ENCODE measurements at places on chromosomes 7 and 10. TPM values are rescaled to one million over a fixed set of nuclear protein-coding genes. Genes with fewer than 3 reads are reported as not detected.

The PTPN20 gene
- 3.9 TPM for total RNA-seq

The OLAH gene
- total RNA-seq = not detected

The DHX32 gene
- 35.2 TPM for total RNA-seq

The KCP gene
- 0.15 TPM for total RNA-seq

The MMD2 gene
- not detected for total RNA-seq

The RAB18 gene
- total RNA-seq = 125 TPM

- peaks cover 4% of the 10 kb centered on the region for H3K4me1 ChIP-seq
- no peaks in the 10 kb centered on the region for H3K36me3 ChIP-seq
- H3K27me3 ChIP-seq = peaks cover 12% of the 10 kb centered on the region
These were observed 3.9 kb downstream of the PTF1A start for GRCh38 chr10:23195846-23196600.

GRCh38 chr7:35035511-35035961 is 1.7 kb downstream of the DPY19L1 start:
- H3K27ac ChIP-seq = no peak overlapping the region
- peak overlapping the region; percentile 80 for H3K4me3 ChIP-seq
- no peaks in the 10 kb centered on the region for H3K36me3 ChIP-seq
- DNase-seq = no peak
- H3K4me1 ChIP-seq = peaks cover 17% of the 10 kb centered on the region
- no peaks in the 10 kb centered on the region for H3K27me3 ChIP-seq

DNA sequence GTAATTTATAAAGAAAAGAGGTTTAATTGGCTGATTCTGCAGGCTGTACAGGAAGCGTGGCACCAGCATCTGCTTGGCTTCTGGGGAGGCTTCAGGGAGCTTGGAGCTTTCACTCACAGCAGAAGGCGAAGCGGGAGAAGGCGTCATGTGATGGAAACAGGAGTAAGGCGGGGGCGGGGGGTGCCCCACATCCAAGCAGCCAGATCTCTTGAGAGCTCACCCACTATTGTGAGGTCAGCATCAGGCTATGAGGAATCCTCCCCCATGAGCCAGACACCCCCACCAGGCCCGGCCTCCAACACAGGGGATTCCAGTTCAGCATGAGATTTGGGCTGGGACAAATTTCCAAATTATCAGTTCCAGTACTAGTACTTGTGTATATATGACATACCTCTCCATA is 46.2 kb downstream of the WDR37 start:
- H3K4me3 ChIP-seq = no peak overlapping the region
- no peak overlapping the region for H3K27ac ChIP-seq
- H3K36me3 ChIP-seq = no peaks in the 10 kb centered on the region
- H3K27me3 ChIP-seq = no peaks in the 10 kb centered on the region
- DNase-seq = no peak

DNA sequence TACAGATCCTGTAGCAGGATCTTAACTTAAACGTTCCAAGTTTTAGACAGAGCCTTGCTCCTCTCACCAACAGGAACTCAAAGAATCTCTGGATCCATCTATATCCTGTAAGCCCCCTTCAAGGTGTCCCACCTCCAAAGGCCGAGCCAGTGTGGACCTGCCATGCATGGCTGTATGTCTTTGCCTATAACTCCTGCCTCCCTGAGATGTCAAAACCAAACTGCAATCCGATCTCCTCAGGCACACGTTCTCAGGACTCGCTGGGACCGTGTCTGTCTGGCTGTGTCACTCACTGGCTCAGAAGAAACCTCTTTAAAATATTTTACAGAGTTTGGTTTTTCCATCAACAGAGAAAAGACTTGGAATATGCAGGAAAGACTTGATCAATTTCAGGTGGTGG is 51.4 kb upstream of the FAM20C start:
- no peak for DNase-seq
- H3K27ac ChIP-seq = no peak overlapping the region
- H3K4me1 ChIP-seq = peaks cover 7% of the 10 kb centered on the region
- H3K36me3 ChIP-seq = no peaks in the 10 kb centered on the region
- H3K4me3 ChIP-seq = no peak overlapping the region

GRCh38 chr7:142808802-142809583 is 38.2 kb downstream of the PRSS2 start:
- no peak for DNase-seq
- H3K4me1 ChIP-seq = no peaks in the 10 kb centered on the region
- H3K36me3 ChIP-seq = no peaks in the 10 kb centered on the region
- no peak overlapping the region for H3K4me3 ChIP-seq

DNA sequence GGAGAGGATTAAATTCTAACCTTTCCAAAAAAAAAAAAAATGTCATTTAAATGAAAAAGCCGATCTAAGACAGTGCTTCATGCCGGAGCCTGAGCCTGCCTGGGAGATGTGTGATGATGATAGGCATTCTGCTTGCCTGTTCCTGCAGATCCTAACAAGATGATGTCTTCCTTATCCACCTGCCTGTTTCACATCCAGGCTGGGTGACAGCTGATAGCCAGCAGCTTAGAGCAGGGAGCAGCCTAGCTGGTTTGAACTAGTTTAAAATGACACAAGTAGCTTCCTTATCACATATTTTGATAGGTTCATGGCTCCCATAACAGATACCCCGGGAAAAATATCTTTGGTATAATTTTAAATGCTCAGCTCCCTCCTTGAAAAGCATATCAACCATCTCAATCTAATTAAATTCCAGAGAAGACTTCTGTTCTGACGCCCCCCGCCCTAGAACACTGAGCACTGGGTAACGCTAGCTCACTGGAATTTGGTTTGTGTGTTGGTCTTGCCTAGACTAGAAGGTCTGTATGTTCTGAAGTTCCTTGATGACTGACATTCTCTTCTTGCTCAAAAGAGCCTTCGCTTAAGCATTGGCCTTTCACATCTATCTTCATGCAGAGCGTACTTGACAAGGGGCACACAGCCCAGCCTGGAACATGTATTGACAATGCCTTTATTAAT is 96.9 kb upstream of the FGFR2 start:
- peaks cover 16% of the 10 kb centered on the region for H3K27me3 ChIP-seq
- DNase-seq = no peak
- no peaks in the 10 kb centered on the region for H3K36me3 ChIP-seq
- H3K4me3 ChIP-seq = no peak overlapping the region
- no peak overlapping the region for H3K27ac ChIP-seq
- no peaks in the 10 kb centered on the region for H3K4me1 ChIP-seq

DNA sequence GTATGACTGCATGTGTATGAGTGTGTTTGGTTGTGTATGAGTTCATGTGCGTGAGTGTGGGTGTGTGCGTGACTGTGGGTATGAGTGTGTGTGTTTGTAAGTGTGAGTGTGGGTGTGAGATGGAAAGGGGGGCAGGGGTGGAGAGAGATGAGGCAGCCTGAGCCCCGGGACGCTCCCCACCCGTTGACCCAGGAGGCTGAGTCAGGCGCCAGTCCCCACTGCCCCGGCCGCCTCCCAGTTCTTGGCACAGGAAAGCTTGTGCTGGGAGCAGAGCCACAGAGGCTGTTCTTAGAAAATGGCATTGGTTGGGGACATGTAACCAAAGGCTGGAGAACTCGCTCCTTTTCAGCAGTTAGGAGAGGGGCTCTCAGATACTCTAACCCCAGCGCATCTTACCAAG is 27.8 kb upstream of the NUB1 start:
- H3K27me3 ChIP-seq = no peaks in the 10 kb centered on the region
- DNase-seq = peak; percentile 81
- H3K4me3 ChIP-seq = no peak overlapping the region
- H3K36me3 ChIP-seq = no peaks in the 10 kb centered on the region
- H3K27ac ChIP-seq = no peak overlapping the region

GRCh38 chr7:108848486-108848885 is 278.8 kb downstream of the DNAJB9 start:
- H3K36me3 ChIP-seq = no peaks in the 10 kb centered on the region
- no peaks in the 10 kb centered on the region for H3K4me1 ChIP-seq
- no peak overlapping the region for H3K4me3 ChIP-seq
- no peaks in the 10 kb centered on the region for H3K27me3 ChIP-seq

DNA sequence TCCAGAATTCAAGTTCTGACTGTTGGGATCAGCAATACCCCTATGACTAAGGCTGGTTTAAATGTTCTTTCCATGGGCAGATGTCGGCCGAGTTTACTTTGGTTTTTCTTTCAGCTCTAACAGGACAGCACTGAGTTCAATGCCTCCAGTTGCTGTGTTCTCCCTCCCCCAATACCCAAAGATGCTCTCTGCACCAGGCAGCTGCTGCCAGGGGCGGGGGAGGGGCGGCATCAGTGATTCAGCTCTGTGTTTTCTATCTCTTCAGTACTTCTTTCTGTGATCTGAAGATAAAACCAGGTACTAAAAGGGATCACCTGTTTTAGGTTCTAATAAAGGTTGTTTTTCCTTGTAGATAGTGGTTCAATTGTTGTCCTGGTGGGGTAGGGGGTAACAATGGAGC is 576.7 kb upstream of the POT1 start:
- H3K36me3 ChIP-seq = no peaks in the 10 kb centered on the region
- no peaks in the 10 kb centered on the region for H3K4me1 ChIP-seq
- H3K4me3 ChIP-seq = no peak overlapping the region
- H3K27me3 ChIP-seq = no peaks in the 10 kb centered on the region

GRCh38 chr7:40133561-40134427 is 628 bp downstream of the MPLKIP start:
- peak overlapping the region; percentile 99 for H3K4me3 ChIP-seq
- peak overlapping the region; percentile 97 for H3K27ac ChIP-seq
- no peaks in the 10 kb centered on the region for H3K27me3 ChIP-seq
- DNase-seq = no peak
- no peaks in the 10 kb centered on the region for H3K36me3 ChIP-seq

DNA sequence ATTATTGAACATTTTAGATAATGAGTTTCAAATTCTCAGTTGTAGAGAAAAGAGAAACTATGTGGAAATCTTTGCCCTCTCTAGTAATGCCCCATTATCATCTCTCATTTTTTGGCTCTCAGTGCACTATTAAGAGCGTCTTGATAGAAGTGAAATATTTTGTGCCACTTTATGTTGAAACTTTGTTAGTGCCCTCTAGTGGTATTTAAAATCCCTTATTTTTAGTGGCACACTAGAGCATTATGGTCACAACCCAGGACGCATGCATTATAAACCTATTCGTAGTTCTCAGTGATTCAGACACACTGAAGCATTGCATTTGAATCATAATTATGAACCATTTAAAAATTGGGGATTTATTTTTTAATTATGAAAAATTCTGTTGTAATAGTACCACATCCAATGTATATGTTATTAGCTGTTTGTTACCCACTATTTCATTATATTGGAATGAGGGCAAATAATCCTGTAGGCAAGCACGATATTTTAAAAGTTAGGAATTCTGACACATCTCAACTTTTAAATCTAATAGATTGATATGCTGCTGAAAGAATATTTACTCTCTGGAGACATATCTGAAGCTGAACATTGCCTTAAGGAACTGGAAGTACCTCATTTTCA is 21.9 kb downstream of the PDCD4 start:
- no peaks in the 10 kb centered on the region for H3K4me1 ChIP-seq
- H3K27ac ChIP-seq = no peak overlapping the region
- DNase-seq = no peak
- H3K27me3 ChIP-seq = no peaks in the 10 kb centered on the region
- H3K4me3 ChIP-seq = no peak overlapping the region
- H3K36me3 ChIP-seq = peaks cover 67% of the 10 kb centered on the region

- no peaks in the 10 kb centered on the region for H3K36me3 ChIP-seq
- no peaks in the 10 kb centered on the region for H3K4me1 ChIP-seq
- DNase-seq = no peak
- no peak overlapping the region for H3K4me3 ChIP-seq
- no peak overlapping the region for H3K27ac ChIP-seq
- H3K27me3 ChIP-seq = no peaks in the 10 kb centered on the region
These were observed 13.6 kb upstream of the CALU start for GRCh38 chr7:128725531-128725930.

- DNase-seq = no peak
- H3K27ac ChIP-seq = no peak overlapping the region
- H3K27me3 ChIP-seq = no peaks in the 10 kb centered on the region
- no peaks in the 10 kb centered on the region for H3K36me3 ChIP-seq
- no peaks in the 10 kb centered on the region for H3K4me1 ChIP-seq
These were observed 643.4 kb downstream of the AUTS2 start for GRCh38 chr7:70241536-70242175.

DNA sequence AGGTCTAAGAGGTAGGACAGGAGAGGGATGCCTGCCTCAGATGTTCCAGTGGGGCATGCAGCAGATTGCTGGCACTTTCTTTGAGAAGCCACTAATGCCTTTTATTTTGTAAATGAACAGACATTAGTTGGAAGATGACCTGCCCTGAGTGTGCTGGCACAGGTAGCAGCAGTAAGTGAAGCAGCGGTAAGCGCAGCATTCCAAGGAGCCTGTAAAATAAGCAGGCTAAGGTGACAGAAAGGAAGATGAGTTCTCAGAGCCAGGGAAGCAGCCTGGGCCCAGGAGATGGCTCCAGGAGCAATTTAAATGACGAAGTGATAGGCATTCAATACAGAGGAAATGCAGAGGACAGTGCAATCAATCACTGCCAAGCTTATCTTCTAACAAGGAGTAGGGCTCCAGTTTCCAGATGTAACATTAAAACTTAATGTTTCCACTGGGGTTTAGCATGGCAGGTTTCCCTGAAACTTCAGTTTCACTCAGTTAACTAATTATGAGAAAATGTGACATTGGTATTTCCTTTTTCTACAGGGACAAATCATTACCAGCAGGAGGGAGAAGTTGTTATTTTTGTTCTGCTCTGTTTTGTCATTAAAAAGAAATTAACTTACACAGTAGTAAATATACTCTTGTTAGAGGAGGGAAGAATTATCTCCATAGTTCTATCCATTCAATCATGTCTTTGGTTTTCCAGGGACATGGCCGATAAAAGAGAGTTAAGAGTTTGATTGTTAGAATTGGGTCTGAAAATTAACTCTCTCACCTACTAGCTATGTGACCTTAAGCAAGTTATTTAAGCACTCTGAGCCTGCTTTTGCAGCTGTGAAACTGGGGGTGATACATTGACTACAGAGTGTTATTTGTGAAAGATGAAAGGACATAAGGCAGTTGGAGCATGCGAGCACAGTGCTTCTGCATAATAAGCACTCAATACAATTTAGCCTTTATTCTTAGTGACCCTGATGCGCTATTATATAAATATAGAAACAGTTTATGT is 96.6 kb upstream of the PTN start:
- H3K36me3 ChIP-seq = no peaks in the 10 kb centered on the region
- H3K27me3 ChIP-seq = no peaks in the 10 kb centered on the region
- H3K27ac ChIP-seq = no peak overlapping the region
- no peaks in the 10 kb centered on the region for H3K4me1 ChIP-seq
- no peak overlapping the region for H3K4me3 ChIP-seq

- H3K27ac ChIP-seq = peak overlapping the region; percentile 15
- peaks cover 20% of the 10 kb centered on the region for H3K4me1 ChIP-seq
- no peaks in the 10 kb centered on the region for H3K27me3 ChIP-seq
- H3K4me3 ChIP-seq = no peak overlapping the region
These were observed 52.0 kb downstream of the ZRANB1 start for GRCh38 chr10:124993736-124994451.

DNA sequence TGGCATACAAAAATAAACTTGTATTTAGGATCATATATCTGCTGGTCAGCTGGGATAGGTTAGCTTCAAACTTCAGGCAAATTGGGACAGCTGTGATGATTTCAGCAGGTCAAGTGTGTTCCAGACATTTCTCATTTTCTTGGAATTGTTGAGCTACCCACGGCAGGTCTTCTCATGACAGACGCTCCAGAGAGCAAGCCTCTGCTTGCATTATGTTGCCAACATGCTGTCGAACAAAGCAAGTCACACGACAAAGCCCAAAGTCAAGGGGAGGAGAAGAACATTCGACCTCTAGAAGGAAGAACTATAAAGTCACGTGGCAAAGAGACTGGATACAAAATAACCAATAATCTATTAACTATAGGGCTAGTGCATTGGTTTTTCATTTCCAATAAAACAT is 103.5 kb downstream of the RAB18 start:
- no peak overlapping the region for H3K27ac ChIP-seq
- no peaks in the 10 kb centered on the region for H3K4me1 ChIP-seq
- H3K4me3 ChIP-seq = no peak overlapping the region
- DNase-seq = no peak
- no peaks in the 10 kb centered on the region for H3K36me3 ChIP-seq
